ENCODE measurements at places on chromosomes 11 and 22.

DNA sequence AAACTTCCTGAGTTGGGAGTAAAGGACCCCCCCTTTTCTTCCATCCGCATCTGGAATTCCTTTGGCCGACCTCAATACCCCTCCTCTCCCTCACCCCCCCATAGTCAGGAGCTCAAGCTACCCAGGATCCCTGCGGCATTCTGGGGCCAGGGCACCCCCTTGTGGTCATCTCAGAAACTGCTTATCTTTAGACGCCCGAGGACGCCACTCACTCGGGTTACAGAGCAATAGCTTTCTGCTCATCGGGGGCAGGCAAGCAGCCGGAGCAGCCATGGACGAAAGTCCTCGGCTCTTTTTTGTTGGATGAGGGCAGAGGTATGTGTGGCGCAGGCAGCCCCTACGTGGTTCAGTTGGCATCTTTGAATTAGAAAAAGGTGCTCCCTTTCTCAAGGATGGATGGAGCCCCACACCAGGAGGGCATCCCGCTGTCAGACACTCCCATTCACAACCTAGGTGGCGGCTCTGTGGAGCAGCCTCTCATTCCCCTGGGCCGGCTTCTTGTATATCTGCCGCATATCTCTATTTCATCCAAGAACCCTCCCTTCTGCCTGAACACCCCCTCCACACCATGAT lies 2.3 kb downstream of the C1QTNF5 start:
- peak; percentile 58 for DNase-seq

DNA sequence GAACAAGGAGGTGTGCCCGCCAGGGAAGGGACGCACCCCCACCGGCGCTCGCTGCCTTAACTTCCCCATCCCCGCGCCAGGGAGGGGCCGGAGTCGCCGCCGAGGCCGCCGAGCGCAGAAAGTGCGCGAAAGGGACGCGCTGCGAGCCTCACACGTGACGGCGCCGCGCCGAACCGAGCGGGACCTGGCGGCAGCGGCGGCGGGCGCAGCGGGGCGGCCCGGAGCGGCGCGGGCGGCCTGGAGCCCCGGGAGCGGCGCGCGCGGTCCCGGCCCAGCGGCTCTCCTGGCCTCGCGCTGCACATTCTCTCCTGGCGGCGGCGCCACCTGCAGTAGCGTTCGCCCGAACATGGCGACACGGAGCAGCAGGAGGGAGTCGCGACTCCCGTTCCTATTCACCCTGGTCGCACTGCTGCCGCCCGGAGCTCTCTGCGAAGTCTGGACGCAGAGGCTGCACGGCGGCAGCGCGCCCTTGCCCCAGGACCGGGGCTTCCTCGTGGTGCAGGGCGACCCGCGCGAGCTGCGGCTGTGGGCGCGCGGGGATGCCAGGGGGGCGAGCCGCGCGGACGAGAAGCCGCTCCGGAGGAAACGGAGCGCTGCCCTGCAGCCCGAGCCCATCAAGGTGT lies at the start of gene SORL1:
TSS of gene SORL1 (plus strand) at position 329 of the 623 bp plus-strand sequence. CDS start at position 347, 18 bp downstream.
- DNase-seq, result peak; percentile 60

DNA sequence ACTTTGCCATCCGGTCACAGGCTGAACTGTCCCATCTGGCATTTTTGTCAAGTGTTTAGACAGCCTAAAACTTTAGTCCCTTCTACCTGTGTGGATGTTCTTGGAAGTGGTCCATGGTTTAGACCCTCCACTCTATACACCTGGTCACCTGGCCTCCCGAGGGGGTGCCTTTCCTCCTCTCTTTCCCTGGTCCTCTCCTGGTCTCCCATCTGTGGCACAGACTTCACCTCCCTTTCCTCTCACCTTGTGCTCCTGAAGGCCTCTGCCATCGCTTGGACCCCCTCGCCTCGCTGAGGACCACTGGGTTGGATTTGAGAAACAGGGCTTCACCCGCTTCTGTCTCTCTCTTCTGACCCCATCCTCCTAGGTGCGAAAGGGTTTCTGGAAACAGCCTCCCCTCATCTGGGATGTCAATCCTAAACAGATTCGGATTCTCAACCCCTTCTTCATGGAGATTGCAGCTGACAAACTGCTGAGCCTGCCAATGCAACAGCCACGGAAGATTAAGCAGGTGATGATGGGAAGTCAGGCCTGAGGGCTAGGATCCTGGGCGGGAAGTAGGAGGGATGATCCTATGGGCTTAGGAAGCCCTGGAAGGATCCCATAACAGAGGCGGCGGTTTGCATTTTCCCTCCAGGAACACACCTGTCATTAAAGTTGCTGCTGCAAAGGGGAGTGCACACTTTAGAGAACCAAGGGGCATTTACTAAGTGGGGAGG lies 53.6 kb downstream of the ST3GAL4 start:
- DNase-seq, result no peak

DNA sequence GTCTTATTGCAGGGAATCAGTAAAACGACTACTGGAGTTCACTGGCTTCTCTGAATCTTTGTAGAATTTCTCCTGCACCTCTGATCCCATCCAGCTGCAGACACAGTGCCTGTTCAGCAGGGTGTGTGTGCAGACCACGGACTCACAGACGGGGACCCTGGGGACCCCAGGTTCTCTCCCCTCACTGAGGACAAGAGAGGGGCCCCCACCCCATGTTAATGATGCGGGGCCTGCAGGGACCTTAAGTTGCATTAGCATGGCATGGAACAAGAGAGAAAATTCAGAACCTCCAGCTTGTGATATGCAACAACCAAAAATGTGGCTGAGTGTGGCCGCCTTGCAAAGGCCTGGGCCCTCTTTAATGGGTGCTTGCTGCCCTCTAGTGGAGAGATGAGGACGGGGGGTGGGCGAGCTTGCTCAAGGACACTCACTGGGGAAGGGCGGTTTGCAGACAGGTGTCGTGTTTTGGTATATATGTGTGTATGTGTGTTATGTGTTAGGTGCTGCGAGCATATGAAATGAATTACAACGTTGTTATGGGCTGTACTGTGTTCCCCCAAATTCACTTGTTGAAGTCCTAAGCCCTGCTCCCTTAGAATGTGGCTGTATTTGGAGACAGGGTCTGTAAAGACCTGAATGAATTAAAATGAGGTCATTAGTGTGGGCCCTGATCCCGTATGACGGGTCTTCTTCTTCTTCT lies 84.4 kb upstream of the SEPTIN5 start:
- DNase-seq, result peak; percentile 85
